T-cell (primary cell): ENCODE measurements at places on chromosomes 5 and 9. TPM values are rescaled to one million over a fixed set of nuclear protein-coding genes. Genes with fewer than 3 reads are reported as not detected.

DNA sequence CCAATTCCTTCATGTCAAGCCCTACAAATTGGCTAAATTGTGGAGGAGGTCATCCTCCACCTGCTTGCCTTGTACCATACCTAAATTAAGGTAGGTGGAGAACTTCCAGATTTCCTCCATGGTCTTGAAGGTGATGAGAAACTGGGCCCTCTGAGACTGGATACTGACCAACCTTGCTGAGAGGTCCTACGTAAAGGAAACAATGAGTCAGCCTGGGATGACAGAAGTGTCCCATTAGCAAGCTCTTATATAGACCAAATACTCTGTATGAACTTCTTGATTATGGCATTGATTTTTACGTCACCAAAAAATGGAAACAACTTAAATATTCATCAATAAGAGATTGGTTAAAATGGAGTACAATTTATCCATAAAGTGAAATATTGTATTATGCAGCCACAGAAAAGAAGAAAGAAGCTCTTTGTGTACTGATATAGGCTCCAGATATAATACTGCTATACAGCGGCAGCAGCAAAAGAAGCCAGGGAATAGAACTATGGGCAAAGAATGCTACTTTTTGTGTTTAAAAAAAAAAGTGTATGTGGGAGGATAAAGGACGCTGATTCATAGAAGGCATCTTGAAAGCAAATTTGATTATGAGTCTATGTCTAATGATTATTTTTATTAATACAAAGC lies 18.3 kb downstream of the SH3TC2 start:
- no peak for DNase-seq

GRCh38 chr9:128702949-128703615 lies 779 bp downstream of the PKN3 start:
- DNase-seq, result no peak

DNA sequence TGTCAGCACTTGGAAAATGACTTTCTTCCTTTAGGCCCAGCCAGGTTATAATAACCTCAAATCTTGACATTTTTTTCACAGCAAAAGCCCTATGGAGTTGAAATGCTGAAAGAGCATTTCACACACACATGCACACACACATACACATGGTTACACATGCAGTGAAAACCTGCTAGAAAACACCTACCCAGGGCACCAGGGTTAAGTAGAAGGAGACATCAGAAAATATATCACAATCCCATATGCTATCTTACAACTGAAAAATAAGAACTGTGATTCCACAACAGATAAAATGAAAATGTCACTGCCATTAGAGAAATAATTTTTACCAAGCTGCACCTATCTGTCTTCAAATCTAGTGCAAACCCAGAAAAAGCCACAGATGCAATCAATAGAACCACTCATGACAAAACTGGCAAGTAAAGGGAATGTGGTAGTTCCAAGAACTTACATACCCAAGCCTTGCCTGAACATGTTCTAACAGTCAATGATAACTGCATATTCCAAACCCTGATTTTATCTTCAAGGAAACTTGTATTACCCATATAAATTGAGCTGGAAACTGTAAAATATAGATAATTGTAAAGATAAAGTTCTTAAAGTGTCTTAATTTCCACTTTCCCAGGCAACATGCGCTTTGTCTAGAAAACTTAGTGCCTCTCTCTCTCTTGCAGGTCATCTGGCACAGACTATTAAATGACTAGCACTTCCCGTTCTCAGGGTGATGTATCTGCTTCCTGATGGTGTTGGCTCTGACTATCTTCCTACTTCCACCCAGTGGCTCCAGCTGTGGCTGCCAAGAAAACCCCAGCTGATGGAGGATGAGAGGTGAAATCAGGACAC lies 250.2 kb upstream of the PTGER4 start:
- DNase-seq, result no peak

SLIT3 gene
- 0.13 TPM for total RNA-seq

- DNase-seq, result no peak
Measured at GRCh38 chr9:68416936-68417564, 60.6 kb downstream of the PGM5 start.

DNA sequence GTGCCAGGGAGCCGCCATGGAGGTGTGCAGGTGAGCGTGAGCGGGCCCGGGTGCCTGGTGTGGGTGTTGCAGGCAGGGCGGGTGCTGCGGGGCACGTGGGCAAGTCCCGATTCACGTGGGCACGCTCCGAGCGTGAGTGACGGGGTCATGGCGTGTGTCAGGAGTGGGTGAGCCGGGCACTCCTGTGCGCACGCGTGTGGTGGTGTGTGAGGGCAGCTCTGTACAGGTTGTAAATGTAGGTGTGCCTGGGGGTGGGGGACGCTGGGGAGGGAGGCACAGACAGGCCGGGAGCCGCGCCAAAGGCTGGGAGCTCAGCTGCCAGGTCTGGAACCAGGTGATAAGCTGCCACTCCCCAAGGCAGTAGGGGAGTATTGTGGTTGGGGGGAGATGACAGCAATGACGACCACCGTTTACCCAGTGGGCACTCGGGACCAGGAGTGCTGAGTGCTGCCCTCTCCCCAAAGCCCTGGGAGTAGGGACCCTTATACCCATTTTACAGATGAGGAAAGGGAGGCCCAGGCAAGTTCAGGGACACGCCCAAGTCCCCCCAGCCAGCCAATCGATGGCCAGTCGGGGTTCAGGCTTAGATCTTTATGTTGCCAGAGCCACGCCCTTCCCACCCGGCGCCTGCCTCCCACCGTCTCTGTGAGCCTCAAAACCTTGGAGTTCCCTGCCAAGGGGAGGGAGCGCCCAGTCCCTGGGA lies 9.6 kb downstream of the NCS1 start:
- DNase-seq, result no peak

DNA sequence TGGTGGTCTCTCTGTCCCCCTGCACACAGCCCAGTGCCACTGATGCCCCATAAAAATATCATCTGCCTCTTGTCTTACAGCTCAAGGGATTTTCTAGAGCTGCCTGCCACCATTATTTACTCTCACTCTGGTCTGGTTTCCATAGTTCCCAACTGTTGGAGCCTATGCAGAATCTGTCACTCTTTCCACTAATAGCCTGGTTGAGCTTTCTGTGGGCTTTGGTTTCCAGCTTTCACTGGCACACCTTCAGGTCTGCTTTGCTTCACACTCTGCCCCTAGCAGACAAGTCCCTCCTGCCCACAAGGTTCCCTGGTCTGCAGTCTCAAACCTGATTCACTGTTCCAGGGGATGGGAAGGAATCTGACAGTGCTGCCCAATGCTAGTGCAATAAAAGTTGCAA lies 103.0 kb upstream of the FTMT start:
- DNase-seq, result no peak

- no peak for DNase-seq
Measured at GRCh38 chr9:22204240-22204639, 195.1 kb upstream of the CDKN2B start.

DNA sequence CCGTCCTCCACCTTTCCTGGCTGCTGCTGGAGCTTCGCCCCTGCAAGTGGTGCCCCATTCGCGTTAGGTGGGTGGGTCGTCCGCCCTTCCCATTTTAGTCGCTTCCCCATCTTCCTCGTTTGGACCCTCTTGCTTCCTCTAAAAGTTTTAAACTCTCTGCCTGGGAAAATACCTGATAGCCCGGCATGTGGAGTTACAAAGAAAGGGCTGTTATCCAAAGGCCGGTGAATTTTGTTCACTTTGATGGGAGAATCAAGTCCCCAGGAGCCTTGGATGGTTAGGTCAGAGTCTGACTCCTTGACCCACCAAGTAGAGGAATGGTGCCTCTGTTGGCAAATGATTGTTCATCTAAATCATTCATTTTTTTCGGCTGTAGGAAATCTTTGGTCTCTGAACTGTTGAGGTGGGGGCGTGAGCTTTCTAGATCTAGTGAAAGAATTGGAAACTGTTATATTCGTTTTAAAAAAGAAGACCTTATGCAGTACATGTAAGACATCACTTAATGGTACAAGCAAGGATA lies 29.5 kb upstream of the APC start:
- no peak for DNase-seq

- DNase-seq, result no peak
Measured at GRCh38 chr9:127780126-127780885, 1.8 kb upstream of the SH2D3C start.

SPINK5 gene
- not detected for total RNA-seq

FBP2 gene
- not detected for total RNA-seq

COL15A1 gene
- not detected for total RNA-seq

GRCh38 chr9:8958358-8958757 lies 1158.8 kb upstream of the DMAC1 start:
- no peak for DNase-seq

TTC23L gene
- total RNA-seq, result 1.8 TPM

GRCh38 chr5:77560677-77561263 lies 68.7 kb upstream of the WDR41 start:
- DNase-seq, result no peak

EQTN gene
- total RNA-seq, result not detected

GRCh38 chr9:112049811-112050516 lies 125.1 kb downstream of the SUSD1 start:
- no peak for DNase-seq

DNA sequence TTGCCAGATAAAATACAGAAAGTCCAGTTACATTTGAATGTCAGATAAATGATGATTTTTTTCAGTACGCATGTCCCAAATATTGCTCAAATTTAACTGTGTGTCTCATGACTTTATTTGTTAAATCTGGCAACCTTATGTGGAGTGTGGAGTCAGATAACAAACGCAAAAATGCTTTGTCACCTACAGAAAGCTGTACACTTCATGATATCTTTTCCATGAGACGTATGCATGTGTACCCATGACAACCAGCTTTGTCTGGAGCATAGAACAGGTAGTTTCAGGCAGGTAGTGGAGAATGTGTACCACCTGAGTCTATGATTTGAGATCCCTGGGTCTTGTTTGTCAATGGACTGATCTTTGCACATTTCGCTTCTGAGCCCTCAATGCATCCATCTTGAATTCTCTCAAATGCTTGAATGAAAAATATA lies 105.5 kb upstream of the CPEB4 start:
- DNase-seq, result no peak

- DNase-seq, result no peak
Measured at GRCh38 chr5:72147569-72147968, 40.3 kb downstream of the MAP1B start.

IL7R gene
- total RNA-seq, result 961 TPM

- DNase-seq, result no peak
Measured at GRCh38 chr5:77957-78804, 13.8 kb upstream of the PLEKHG4B start.

GRCh38 chr5:84249918-84250630 lies 134.6 kb downstream of the EDIL3 start:
- no peak for DNase-seq
